ENCODE measurements at places on chromosomes 1 and 21.

DNA sequence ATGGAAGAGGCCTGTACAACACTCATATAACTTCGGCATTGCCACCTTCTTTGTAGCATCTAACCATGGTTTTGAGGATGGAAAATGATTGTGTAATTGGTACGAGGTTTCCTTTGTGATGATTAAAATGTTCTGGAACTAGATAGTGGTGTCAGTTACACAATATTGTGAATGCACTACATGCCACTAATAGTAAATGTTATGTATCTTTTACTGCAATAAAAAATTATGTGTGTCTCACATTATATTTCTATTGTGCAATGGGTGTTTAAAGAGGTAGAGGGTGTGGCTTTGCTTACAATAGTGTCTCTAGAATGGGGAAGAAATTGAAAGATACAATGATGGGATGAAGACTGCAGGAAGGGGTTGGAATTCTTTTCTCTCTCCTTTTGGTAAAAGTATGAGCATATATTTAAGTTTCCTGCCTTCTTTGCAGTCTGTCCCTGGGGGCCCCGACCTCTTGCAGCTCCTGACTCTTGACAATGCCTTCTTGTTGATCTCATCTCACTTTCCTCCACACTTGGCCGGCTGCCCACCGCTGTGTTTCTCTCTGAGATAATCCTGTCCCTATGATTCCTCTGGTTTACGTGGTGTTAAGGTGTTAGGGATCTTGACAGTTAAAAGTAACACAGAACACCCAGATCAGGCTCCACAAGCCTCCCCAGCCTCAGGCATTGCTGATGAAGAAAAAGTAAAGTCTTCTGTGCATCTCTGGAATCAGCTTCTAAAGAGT lies 39.3 kb downstream of the MTARC1 start:
- DNase-seq: no peak

GRCh38 chr1:173413271-173413707 lies 63.8 kb upstream of the PRDX6 start:
- no peak for DNase-seq

GRCh38 chr1:244214009-244214967 lies 163.2 kb downstream of the ZBTB18 start:
- no peak for DNase-seq

- DNase-seq: no peak
Measured at GRCh38 chr1:54220004-54220811, 20.2 kb downstream of the MRPL37 start.

DNA sequence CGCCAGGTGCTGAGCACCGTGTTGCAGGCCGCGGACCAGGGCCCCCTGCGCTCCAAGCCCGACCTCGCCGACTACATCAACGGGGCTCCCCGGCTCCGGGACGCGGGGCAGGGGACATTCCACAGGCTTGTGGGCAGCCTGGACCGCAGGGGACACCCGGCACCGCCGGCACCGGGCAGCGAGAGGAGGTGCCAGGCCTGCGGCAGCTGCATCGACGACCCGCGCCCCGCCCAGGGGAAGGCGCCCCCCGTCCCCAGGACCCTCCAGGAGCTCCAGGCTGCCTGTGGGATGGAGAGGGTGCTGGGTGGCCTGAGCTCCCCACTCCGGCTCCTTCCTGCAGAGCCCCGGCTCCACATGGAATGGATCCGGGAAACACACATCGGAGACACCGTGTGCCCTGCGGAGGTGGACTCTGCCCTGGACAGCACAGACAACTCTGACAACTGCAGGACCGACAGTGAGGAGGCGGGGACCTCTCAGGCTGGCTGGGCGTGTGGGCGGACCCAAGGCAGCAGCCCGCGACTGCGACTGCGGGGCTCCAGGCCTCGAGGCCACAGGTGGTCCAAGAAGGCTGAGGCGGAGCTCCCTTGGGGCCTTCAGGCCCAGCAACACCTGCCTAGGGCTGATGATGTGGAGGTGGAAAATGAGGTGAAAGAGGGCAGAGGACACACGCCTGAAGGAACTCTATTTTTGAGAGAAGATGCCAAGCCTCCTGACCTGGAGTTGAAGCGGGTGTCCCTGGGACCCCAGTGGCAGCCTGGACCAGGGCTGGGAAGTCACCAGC lies 22.8 kb downstream of the KIAA1614 start:
- DNase-seq: no peak

GRCh38 chr1:218874801-218875400 lies 298.8 kb upstream of the LYPLAL1 start:
- DNase-seq: no peak

DNA sequence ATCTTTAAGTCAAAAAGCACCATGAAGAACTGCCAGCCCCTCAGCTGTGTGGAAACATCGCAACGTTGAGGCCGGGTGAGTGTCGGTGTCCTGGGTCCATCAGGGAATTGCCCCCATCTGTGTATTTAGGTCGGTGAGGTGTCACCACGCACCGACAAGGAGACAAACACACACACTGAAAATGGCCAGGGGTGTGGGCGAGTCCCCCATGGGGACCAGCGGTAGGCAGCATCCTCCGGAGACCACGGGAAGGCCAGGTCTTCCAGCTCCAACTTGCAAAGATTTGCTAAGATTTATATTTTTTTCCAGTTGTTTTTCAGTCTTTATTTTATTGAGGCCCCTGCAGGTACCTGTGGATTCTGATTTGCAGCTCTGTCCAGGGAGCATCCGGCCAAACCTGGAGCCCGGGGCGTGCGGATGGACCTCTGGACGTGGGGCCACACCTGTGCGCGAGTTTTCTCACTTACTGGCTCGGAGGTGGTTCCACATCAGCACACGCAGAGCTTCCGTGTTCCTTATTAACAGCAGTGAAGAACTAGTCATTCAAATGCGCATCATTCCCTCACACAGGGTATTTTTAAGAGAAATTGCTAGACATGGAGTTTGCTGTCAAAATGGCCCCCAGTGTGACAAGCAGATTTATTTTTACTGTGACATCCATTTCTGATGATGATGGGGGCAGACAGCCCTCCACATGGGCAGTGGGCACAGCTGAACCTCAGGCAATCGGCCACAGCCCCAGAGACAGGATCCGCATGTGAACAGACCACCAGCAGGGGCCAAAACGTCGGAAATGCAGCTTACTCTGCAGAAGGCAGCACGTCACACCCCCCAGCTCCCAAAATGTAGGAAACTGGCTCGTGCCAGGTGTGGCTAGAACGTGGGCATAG lies 17.2 kb upstream of the SLC19A1 start:
- no peak for DNase-seq

All from CD4-positive, alpha-beta T cell treated with Interleukin-21 for 1 hour (primary cell).